Peyer's patch (tissue), 4 donors: ENCODE measurements at places on chromosomes 4 and X. TPM values are rescaled to one million over a fixed set of nuclear protein-coding genes. Genes with fewer than 3 reads are reported as not detected.

DNA sequence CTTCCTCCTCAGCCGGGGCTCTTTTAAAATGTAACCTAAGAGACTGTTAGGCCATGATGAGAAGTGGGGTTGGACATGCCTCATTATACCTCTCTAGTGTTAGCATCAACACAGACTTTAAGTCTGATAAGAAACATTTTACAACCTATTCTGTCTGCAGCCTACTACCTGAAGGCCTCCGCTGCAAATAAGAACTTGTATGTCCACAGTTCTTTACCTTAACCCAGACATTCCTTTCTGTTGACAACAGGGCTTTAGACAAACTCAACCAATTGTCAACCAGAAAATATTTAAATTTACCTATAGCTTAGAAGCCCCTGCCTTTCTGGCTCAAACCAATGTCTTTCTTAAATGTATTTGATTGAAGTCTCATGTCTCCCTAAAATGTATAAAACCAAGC is 1418.6 kb downstream of the STIM2 start:
- no peak overlapping the region for H3K27ac ChIP-seq
- H3K27me3 ChIP-seq: no peaks in the 10 kb centered on the region
- no peaks in the 10 kb centered on the region for H3K36me3 ChIP-seq
- DNase-seq: no peak

DNA sequence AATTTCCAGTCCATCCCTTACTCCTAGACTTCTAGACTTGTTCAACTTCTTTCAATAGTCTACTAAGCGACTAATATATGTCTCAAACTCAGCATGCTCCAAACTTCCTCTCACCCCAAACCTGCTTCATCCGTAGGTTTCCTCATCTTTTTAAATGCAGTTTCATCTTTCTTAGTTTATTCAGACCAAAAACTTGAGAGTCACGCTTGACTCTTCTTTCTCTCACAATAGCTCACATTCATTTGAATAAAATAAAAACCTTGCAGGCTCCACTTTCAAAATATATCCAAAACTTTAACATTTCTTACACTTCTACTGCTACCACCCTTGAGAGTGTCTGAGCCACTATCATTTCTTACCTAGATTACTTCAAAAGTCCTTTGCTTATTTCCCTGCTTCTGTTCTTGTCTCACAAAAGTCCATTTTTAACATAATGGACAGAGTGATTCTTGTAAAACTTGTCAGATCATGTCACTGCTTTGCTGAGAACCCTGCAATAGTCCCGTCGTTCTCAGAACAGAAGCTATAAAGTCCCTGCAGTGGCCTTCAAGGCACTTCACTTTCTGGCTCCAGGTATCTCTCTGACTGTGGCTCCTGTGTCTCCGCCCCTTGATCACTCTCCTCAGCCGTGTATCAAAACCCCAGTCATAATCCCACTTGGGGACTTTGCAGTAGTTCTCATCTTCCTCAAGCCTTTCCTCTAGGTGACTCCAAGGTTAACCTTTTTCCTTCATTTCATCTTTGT is 167.6 kb downstream of the ARHGAP24 start:
- no peak overlapping the region for H3K27ac ChIP-seq
- no peaks in the 10 kb centered on the region for H3K4me1 ChIP-seq
- no peaks in the 10 kb centered on the region for H3K27me3 ChIP-seq
- no peaks in the 10 kb centered on the region for H3K36me3 ChIP-seq
- no peak for DNase-seq

- H3K4me1 ChIP-seq: no peaks in the 10 kb centered on the region
- no peaks in the 10 kb centered on the region for H3K27me3 ChIP-seq
- no peak for DNase-seq
These were observed 38.7 kb upstream of the SH3RF1 start for GRCh38 chr4:169309326-169309967.

DNA sequence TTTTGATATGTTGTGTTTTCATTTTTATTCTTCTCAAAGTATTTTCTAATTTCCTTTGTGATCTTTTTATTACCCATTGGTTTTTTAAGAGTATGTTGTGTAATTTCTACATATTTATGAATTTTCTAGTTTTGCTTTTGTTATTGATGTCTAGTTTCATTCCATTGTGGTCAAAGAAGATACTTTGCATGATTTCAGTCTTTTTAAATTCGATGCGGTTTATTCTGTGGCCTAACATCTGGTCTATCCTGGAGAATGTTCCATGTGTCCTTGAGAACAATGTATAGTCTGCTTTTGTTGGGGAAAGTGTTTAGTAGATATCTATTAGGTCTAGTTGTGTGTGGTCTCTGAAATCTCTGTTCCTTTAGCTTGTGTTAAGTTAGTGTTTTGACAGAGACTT is 46.2 kb downstream of the PPEF1 start:
- no peaks in the 10 kb centered on the region for H3K4me1 ChIP-seq
- no peak overlapping the region for H3K27ac ChIP-seq
- no peak overlapping the region for H3K4me3 ChIP-seq
- no peaks in the 10 kb centered on the region for H3K36me3 ChIP-seq

DNA sequence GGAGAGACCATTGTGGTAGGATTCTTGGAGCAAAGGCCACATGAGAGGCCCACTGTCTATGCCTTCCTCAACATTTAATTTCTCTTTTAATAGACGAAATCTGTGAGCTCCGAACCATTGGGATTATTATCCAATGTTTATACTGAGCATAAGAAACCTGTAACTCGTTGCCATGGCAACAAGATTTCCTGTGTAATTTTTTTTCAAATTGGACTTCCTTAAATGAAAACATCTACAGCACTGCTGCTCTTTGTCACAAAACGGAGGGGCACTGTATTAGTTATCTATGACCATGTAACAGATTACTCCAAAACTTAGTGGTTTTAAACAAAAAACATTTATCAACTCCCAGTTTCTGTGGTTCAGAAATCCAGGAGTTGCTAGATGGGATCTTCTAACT is 38.7 kb downstream of the PPP1R2C start:
- H3K4me1 ChIP-seq: no peaks in the 10 kb centered on the region
- no peak overlapping the region for H3K27ac ChIP-seq
- no peaks in the 10 kb centered on the region for H3K36me3 ChIP-seq

DNA sequence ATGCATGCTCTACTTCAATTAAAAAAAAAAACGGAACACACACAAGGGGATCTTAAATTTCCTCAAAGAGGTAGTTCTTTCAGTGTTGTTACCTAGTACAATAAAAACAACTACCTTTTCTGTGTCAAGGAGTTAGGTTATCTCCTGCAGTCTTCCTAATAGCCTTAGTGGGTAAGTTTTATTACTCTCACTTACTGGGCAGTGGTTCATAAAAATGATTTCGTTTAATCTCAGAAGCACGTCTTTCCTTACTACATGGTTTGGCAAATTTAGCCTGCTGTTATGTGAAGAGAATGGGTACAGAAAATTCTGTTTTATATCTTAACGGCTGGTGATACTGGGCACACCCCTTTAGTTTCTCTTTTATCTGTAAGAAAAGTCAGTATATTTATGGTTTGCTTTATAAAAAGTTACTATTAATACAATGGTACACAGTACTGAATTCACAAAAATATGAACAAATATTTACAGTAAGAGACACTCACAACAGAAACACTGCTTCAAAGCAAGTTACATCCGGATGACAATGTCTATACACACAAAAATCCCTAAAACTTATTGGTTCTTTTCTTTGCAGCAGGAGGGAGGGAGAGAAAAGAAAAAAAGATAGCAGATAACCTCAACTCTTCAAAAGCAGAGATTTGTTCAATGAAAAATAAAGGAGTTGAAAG is 8.8 kb downstream of the ADH5 start:
- peaks cover 3% of the 10 kb centered on the region for H3K36me3 ChIP-seq
- no peaks in the 10 kb centered on the region for H3K4me1 ChIP-seq
- no peak for DNase-seq
- no peak overlapping the region for H3K27ac ChIP-seq

- H3K4me1 ChIP-seq: no peaks in the 10 kb centered on the region
- no peaks in the 10 kb centered on the region for H3K36me3 ChIP-seq
- no peak overlapping the region for H3K4me3 ChIP-seq
- no peak for DNase-seq
- no peak overlapping the region for H3K27ac ChIP-seq
- H3K27me3 ChIP-seq: no peaks in the 10 kb centered on the region
These were observed 109.9 kb downstream of the DLG3 start for GRCh38 chrX:70554523-70554922.

- DNase-seq: no peak
- no peak overlapping the region for H3K4me3 ChIP-seq
- H3K27me3 ChIP-seq: no peaks in the 10 kb centered on the region
- no peaks in the 10 kb centered on the region for H3K4me1 ChIP-seq
- no peak overlapping the region for H3K27ac ChIP-seq
- H3K36me3 ChIP-seq: no peaks in the 10 kb centered on the region
These were observed 63.8 kb upstream of the MTM1 start for GRCh38 chrX:150504397-150505182.

- H3K27me3 ChIP-seq: no peaks in the 10 kb centered on the region
- no peak overlapping the region for H3K27ac ChIP-seq
- no peak overlapping the region for H3K4me3 ChIP-seq
These were observed 9.0 kb downstream of the ABCE1 start for GRCh38 chr4:145107126-145107525.

GRCh38 chr4:53866055-53866454 is 198.3 kb downstream of the CHIC2 start:
- DNase-seq: no peak
- H3K4me1 ChIP-seq: no peaks in the 10 kb centered on the region
- no peaks in the 10 kb centered on the region for H3K27me3 ChIP-seq
- H3K27ac ChIP-seq: no peak overlapping the region
- no peak overlapping the region for H3K4me3 ChIP-seq

DNA sequence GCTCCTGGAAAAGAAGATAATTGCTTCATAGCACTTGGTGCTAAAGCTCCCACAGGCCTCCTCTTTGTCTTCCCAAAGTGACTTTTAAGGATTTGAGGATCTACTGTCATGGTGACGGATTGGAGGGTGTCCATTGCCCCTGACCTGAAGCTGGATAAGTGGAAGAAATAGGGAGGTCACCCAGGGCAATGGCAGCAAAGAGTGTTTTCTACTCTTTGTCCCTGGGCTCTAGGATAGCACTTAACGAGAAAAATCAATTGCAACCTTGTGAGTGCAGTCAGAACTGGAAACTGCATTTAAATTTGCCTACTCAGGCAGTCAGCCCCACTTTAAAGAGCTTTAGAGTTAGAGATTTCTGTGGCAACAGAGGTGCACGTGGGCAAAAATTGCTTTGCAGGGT is 43.7 kb upstream of the XK start:
- no peak overlapping the region for H3K4me3 ChIP-seq
- no peaks in the 10 kb centered on the region for H3K4me1 ChIP-seq
- H3K27me3 ChIP-seq: no peaks in the 10 kb centered on the region
- no peak overlapping the region for H3K27ac ChIP-seq
- DNase-seq: no peak

GRCh38 chrX:127404161-127404560 is 584.6 kb downstream of the PRR32 start:
- no peak overlapping the region for H3K4me3 ChIP-seq
- DNase-seq: no peak
- no peaks in the 10 kb centered on the region for H3K27me3 ChIP-seq
- no peaks in the 10 kb centered on the region for H3K36me3 ChIP-seq
- no peaks in the 10 kb centered on the region for H3K4me1 ChIP-seq

GRCh38 chrX:45623266-45623665 is 422.6 kb upstream of the DIPK2B start:
- H3K27me3 ChIP-seq: no peaks in the 10 kb centered on the region
- no peak overlapping the region for H3K4me3 ChIP-seq
- no peaks in the 10 kb centered on the region for H3K36me3 ChIP-seq
- H3K4me1 ChIP-seq: no peaks in the 10 kb centered on the region
- no peak for DNase-seq

DNA sequence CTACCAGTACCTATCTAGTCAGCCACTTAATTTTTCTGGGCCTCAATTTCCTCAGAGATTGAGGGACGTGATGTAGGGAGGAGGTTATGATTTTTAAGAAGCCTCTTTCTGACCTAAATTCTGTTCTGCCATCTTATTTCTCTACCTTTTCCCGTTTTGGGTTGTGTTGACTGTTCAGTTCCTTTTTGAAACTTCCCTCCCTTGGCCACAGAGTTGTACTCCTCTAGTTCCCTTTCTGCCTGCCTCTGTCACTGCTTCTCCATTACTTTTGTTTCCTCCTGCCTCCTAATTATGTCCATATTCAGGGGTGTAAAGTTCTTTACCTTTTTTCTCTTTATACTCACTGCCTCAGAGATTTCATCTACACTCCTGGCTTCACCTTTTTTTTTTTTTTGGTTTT is 25.4 kb downstream of the CLCN5 start:
- H3K36me3 ChIP-seq: no peaks in the 10 kb centered on the region
- no peaks in the 10 kb centered on the region for H3K27me3 ChIP-seq
- H3K4me1 ChIP-seq: no peaks in the 10 kb centered on the region
- DNase-seq: no peak
- H3K4me3 ChIP-seq: no peak overlapping the region
- H3K27ac ChIP-seq: no peak overlapping the region

- H3K27me3 ChIP-seq: no peaks in the 10 kb centered on the region
- no peak overlapping the region for H3K4me3 ChIP-seq
- peaks cover 14% of the 10 kb centered on the region for H3K36me3 ChIP-seq
- H3K27ac ChIP-seq: no peak overlapping the region
- no peaks in the 10 kb centered on the region for H3K4me1 ChIP-seq
- DNase-seq: no peak
These were observed 30.2 kb downstream of the NEK1 start for GRCh38 chr4:169582203-169582602.

DNA sequence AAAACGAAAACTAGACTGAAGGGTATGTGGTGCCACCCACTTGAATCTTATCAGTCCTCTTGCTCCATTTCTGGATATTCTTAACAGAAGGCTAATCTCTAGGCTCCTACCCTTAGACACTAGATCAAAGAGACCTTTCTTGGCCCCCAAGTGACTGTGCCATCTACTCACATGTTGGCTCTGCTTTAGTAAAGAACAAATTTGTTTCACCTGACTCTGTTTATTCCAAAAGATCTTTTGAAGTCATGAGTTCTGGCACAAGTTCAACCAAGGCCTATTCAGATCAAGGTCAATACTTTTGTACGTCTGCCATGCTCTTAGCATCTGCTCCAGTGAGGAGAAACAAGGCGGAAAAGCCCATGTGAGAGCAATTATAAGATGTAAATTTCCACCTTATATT is 37.3 kb downstream of the MAGEB17 start:
- no peaks in the 10 kb centered on the region for H3K36me3 ChIP-seq
- H3K27me3 ChIP-seq: no peaks in the 10 kb centered on the region
- no peaks in the 10 kb centered on the region for H3K4me1 ChIP-seq
- DNase-seq: no peak
- H3K27ac ChIP-seq: no peak overlapping the region

- H3K27ac ChIP-seq: no peak overlapping the region
- H3K27me3 ChIP-seq: no peaks in the 10 kb centered on the region
- no peak for DNase-seq
- H3K36me3 ChIP-seq: no peaks in the 10 kb centered on the region
These were observed 16.9 kb upstream of the LRBA start for GRCh38 chr4:151031831-151032605.

- H3K4me3 ChIP-seq: no peak overlapping the region
- no peak overlapping the region for H3K27ac ChIP-seq
- H3K27me3 ChIP-seq: no peaks in the 10 kb centered on the region
- no peak for DNase-seq
- H3K4me1 ChIP-seq: no peaks in the 10 kb centered on the region
These were observed 95.5 kb upstream of the KLHL13 start for GRCh38 chrX:118211891-118212816.

TTC29 gene
- total RNA-seq: not detected

POU3F4 gene
- not detected for total RNA-seq
